ENCODE measurements at places on chromosomes 1 and 21.

DNA sequence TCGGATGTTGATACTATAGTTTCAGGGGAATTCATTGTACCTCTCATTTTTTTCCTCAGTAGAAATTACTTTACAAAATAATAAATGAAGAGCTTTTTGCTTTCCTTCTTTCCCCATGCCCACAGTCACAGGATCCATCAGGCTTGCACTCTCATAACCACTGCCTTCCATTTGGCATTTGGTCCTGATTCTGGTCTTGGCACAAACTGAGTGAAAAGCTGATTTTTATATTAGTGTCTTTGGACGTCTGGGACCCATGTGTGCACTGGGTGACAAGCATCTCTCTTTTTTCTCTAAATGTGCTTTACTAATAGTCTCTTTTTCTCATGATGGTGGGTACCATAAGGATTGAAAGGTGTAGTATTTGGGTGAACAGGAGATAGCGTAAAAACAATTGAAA, 2.8 kb downstream of the ELAVL4 start:
- DNase-seq, result no peak

DNA sequence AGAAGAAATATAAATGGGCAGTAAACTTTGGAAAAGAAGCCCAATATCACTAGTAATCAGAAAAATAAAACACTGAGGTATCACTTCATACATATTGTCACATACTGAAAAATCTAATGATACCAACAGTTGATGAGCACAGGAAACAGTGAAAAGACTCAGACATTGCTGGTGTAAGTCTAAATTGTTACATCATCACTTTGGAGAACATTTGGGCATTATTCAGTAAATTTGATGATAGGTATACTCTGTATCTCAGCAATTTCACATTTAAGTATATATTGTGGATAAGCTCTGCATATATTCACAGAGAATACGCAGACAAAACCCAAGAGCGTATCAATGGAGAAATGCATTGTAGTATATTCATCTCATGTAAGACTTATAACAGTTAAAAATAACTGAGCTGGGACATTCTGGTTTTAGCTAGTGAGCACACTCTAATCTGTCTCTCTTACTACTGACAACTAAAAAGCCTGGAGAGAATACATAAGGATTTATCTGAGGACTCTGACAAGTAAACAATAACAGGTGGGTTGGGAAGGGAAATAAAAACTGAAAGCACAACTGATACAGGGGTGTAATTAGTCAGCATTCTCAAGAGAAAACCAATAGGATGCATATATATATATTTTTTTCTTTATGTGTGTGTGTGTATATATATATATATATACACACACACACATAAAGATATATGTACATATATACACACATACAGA, 212.7 kb upstream of the JUN start:
- DNase-seq, result no peak

GRCh38 chr1:111587509-111588174, 31.9 kb upstream of the RAP1A start:
- no peak for DNase-seq

DNA sequence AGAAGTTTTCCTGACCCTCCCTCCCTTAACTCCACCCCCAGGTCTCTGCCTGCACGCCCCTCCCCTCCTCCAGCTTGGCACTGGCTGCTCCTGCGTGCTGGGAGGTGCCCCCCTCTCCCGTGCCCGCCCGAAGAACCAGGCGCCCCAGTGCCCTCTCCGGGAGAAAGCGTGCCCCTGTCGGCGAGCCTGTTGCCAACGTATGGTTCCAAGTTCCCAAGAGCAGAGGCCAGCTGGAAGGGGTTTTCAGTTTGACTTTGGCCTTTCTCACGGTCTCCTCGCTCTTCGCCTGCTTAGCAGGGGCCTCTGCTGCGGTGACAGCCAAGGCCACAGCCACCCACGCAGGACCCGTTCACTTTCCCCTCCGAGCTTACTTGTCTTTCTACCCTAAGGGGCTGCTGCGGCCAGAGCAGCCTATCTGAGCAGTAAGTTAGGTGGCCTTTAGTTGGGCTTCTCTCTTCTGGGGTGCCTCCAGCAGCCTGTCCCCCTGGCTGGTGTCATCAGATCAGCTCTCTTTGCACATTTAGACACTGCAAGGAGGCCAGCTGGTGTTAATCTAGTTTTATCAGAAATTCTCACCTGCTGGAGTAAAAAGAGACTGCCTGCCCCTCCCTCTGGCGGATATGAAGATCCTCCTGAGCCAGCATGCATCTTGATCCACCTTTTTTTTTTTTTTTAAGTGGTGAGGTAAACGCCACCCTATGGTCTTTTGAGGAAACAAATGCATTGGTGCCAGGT, 1.5 kb downstream of the STUM start:
- DNase-seq, result peak; percentile 36

DNA sequence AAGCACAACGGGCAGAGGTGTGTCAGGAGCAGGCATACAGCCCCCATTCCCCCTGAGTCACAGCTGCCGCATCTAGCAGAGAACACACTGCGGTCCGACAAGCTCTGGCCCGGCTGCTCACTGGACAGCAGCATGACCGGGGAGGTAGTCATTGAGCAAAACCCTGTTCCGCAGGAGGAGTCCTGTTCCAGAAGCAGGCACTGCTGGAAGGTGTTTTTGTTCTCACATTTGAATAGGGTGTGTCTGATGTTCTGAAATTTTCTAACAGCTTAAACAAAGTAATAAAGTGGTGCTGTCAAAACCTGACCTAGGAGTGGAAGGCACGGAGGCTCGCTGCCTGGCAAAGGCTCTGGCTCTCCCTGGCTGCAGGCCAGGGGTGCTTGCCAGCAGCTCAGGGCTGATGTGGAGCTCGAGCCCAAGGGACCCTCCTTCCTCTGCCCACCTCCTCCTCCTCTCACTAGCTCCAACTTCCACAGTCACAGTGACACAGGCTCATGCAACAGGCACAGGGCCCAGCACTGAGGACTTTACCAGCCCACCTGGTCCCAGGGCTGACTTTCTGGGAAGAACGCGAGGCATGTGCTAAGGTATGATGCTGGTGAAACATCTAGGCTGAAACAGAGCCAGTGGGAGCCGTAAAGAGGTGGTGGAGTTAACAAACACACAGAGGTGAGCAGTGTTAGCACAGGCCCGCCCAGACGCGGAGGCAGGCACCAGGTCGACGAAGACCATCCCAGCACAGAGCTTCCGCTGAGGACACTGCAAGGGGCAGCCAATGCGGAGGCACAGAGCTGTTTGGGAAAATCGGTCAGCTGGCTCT, 118.6 kb upstream of the IFFO2 start:
- no peak for DNase-seq

- no peak for DNase-seq
Measured at GRCh38 chr21:36936361-36937135, 29.9 kb downstream of the HLCS start.

GRCh38 chr1:117368116-117369108, 1.2 kb downstream of the MAN1A2 start:
- no peak for DNase-seq

GRCh38 chr1:66335859-66336640, 197.9 kb upstream of the SGIP1 start:
- DNase-seq, result peak; percentile 42

DNA sequence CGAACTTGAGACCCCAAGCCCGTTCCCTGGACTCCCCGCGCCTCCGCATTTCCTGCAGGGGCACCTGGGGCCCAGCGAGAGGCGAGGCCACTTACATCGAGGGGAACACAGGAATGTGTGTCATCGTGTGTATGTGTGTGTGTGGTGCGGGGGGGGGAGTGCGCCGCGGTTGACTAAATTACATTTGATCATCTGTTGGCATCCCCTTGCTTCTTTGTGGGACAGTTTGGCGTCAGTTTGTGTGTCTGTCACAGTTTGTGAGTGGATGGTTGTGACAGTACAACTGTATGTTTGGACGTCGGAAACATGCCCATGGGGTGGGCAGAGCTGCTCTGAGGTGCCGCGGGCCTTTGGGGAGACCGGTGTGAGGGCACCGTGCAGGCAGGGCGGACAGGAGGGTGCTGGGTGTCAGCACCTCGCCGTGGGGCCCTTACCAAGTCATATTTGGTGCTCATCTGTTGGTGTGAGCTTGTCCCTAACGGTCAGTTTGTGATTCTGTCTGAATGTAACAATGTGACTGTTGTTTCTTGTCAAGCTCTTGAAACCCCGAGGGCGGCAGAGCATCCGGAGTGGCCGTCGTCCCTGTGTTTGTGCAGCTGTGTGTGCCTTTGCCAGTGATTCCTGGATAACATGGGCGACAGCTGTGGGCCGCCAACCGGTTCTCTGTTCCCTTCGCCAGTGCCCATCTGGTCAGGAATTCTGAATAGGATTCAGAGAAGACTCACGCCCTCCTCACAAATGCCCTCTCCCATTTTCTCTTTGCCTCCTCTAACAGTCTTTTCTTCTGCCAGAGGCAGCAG, 899 bp downstream of the OPRD1 start:
- DNase-seq, result no peak

- no peak for DNase-seq
Measured at GRCh38 chr1:75328691-75329090, 194.5 kb downstream of the LHX8 start.

- no peak for DNase-seq
Measured at GRCh38 chr1:98556521-98557158, 104.9 kb upstream of the SNX7 start.

GRCh38 chr1:93979718-93980319, 70.6 kb upstream of the GCLM start:
- DNase-seq, result no peak

- no peak for DNase-seq
Measured at GRCh38 chr1:1165485-1165884, 8.2 kb upstream of the TTLL10 start.

DNA sequence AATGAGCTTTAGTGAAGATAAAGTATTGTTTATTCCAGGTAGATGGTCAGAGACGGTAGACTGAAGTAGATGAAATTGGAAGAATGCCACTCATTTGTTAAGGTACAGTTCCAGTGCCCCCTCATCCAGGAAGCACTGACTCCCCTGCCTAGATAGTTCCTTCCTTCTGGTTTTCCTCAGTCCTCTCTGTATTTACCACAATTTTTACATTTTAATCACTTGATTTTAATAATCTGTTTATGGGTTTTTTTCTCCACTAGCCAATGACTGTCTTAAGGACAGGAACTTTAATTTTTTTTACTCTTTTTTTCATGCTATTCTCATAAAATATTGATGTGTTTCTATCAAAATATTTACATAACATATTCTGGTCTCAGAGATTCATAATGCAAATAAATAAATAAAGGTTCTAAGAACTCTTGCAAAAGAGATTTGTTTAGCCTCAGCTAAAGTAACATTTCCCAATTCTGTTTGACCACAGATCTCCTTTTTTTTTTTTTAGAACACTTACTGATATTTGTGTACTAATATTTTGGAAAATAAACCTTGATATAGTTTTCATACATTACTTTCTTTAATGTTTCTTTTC, 651.6 kb downstream of the PLPP3 start:
- DNase-seq, result no peak

GRCh38 chr1:154148807-154149206, 6.1 kb downstream of the NUP210L start:
- no peak for DNase-seq

- no peak for DNase-seq
Measured at GRCh38 chr21:39430457-39430856, 15.1 kb downstream of the LCA5L start.

DNA sequence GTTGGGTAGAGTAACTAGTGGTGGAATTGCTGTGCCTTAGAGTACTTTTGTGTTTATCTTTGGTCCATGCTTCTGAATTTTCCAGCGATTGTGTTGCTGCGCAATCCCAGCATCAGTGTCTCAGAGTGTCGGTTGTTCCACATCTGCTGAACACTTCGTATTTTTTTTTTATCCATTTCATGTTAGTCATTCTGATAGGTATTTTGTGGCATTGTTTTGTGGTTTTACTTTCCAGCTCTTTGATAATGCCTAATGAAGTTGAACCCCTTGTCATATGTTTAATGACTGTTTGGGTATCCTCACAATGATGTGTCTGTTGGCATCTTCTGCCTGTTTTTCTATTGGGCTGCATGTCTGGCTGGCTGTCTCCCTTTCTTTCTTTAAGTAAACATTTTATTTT, 13.6 kb downstream of the TUFT1 start:
- no peak for DNase-seq

- no peak for DNase-seq
Measured at GRCh38 chr1:77905603-77906002, 17.2 kb downstream of the NEXN start.

DNA sequence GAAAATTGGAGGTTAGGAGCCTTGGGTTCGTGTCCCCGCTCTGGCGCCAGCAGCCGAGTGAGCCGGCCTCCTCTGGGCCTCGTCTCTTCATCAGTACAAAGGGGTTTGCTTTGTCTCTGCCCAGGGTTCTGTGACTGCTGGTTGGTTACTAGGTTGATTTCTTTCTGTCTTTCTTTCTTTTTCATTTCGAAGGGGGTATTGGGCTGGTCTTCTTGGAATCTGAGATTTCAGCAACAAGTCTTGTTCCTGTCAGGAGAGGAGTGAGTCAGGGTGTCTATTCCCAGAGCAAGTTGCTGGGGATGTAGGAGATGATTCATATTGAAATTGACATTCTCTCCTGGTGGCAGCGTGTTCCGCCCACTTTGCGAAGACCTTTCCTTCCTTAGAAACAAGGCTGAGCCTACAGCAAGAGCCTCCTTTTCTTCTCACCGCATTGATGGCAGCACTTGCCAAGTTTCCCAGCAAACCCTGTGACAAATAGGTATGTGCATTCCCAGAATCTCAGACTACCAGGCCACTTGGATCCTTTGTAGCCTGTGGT, 79.2 kb downstream of the MAN1C1 start:
- DNase-seq, result peak; percentile 71

DNA sequence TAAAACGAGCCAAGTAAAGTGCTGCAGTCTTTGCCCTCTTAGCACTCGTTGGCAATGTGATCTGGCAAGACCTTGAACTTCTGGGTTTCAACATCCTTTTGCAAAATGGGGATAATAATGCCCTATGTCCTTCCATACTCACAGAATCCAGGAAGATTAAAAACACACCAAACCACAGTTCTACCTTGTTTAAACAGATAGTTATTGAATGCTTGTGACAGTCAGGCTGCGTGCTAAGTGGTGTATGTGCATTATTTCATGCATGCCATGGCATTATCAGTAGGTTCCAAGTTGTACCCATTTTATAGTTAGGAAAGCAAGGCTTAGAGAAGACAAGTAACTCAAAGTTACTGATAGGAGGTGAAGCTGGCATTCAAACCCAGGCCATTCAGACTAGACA, 308.6 kb upstream of the PROX1 start:
- no peak for DNase-seq

DNA sequence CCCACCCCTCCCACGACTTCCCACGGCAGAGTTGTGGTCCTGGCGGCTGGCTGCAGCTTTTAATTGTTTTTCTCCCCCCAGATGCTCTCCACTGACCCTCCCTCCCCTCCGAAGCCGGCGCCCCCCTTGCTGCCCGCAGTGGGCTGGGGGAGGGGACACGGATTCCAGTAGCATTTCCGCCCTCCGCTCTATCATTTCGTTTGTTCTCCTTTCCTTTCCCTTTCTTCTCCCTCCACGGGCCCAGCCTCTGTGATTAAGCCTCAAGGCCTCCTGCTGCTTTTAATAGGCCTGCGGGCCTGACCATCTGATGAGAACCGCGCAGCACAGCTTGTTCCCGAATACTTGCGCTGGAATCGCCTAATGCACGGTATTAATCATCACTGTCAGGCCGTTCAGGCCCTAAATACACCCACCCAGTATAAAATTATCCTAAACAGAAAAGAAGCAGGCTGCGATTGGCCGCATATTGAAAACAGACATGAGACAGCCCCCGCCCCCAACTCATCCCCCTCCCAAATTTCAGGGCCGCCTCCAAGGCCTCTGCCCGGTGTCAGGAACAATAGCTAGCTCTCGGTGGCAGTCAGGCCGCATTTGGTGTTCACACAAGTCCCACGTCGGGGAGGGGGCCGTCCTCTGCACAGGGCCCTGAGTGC, 102.0 kb upstream of the ARHGEF16 start:
- no peak for DNase-seq
